ENCODE measurements at places on chromosomes 4 and X. TPM values are rescaled to one million over a fixed set of nuclear protein-coding genes. Genes with fewer than 3 reads are reported as not detected.

Gene QRFPR
- not detected for total RNA-seq

Gene GYPA
- total RNA-seq: not detected

Gene GYPE
- total RNA-seq: 0.98 TPM

Gene SULT1B1
- total RNA-seq: 1.8 TPM

Gene PGK1
- total RNA-seq: 154 TPM

Gene GEMIN8
- 22.7 TPM for total RNA-seq

Gene DIAPH2
- 58.0 TPM for total RNA-seq

Gene UGT2B17
- 0.34 TPM for total RNA-seq

Gene HPGD
- total RNA-seq: 142 TPM

Gene ACSL4
- total RNA-seq: 87.4 TPM

Gene EXOC1L
- not detected for total RNA-seq

Gene PPEF1
- 0.22 TPM for total RNA-seq

Gene FAM9B
- not detected for total RNA-seq

Gene GASK1B
- 21.1 TPM for total RNA-seq

Measured in subcutaneous adipose tissue (tissue), 4 donors.